CD4-positive, alpha-beta T cell treated with Interferon gamma for 1 hour (primary cell): ENCODE measurements at places on chromosomes 1 and 21.
A peak's percentile ranks its signal among the peaks of the same experiment; 100 is the strongest.

- no peak for DNase-seq
These were observed 20.4 kb downstream of the SSX2IP start for GRCh38 chr1:84669831-84670230.

- DNase-seq = no peak
These were observed 19.7 kb upstream of the ZBTB40 start for GRCh38 chr1:22431965-22432364.

DNA sequence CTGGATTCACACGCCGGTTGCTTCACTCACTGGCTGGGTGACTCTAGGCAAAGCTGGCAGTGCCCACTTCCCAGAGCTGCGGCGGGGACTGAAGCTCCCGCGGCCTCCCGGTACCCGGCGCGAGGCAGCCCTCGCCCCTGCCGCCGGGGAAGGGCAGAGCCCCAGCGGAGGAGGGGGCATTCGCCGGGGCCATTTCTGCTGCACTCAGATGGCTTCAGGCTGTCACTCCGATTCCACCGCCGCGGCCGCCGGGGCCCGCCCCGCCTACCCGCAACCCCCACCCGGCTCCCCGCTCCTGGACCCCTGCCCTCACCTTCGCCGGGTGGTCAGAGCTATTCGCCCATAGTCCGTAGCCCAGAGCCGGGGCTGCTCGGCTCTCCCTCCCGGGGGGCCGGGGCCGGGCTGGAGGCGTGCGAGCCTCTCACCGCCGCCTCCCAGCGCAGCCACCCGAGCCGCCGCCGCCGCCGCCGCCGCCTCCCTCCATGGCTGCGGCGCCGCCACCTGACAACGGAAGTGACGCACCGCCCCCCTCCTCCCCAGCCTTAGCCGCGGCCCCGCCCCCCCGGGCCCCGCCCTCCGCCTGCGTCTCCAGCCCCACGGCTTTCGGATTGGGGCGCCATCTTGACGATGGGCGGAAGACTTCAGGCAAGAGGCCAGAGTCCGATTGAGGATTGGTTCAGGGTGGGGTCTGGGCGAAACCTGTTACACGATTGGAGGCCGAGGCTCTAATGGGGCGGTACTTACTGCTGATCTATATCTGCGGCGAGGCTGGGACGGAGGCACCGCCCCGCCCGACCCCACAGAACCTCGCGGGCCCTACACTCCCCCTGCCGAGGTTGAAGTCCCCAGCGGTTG, at the start of gene STK40:
Gene STK40 (minus strand): TSS at position 515 of the 855 bp plus-strand sequence. CDS start 24,592 bp downstream, outside the sequence.
- DNase-seq = peak; percentile 99

- DNase-seq = no peak
These were observed 5.4 kb upstream of the SHISA4 start for GRCh38 chr1:201883266-201883665.

DNA sequence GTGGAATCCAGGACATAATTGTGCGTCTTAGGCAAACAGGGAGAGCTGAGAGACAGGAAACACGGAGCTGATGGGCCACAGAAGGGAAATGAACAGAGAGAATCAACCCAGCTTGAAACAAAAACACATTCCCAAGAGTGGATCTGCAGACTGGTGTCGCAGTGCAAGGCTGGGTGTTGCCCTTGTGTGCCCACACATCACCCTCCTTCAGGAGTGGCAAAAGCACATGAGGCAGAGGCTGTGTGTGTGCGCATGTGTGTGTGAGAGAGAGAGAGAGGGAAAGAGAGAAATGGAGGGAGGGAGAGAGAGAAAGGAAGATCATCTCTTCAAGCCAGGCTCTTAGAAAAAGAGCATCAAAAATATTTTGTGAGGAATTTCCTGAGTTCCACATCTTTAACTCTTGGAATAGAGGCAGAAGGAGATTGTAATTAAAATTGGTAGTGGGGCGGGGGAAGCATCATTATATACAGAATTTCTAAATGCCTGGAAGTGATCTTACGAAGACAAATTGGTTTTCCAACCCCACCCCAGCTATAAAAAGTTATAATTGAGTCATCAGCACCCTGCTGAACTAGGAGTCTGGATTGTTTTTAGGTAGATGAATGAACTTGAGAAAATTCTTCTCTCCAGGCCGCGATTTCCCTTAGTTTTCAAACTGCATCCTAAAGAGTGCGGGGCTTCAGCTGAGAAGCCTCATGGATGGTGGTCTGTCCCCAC, 480.7 kb downstream of the NPHP4 start:
- DNase-seq = no peak

GRCh38 chr21:39632796-39633442, 20.2 kb downstream of the B3GALT5 start:
- DNase-seq = no peak

DNA sequence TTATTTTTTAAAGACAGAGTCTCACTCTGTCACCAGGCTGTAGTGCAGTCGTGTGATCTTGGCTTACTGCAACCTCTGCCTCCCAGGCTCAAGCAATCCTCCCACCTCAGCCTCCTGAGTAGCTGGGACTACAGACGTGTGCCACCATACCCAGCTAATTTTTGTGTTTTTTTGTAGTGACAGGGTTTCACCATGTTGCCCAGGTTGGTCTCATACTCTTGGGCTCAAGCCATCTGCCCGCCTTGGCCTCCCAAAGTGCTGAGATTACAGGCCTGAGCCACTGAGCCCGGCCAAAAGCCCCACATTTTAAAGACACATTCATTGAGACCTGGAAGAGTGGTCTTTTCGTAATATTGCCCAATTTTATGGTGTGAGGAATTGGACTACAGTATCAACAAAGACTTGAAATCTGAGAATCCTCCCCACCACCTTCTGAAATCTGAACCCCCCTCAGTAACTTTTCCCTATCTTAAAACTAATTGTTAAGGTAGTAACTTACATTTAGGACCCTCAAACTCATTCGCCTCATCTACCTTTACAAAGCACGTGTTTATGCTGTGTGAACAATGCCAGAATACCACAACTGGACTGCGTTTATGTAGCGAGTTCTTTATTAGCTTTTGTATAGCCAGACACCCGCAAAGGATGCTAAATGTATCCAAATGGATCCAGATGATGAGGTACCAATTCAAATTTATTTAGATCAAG, 2.7 kb downstream of the ERRFI1 start:
- DNase-seq = no peak

DNA sequence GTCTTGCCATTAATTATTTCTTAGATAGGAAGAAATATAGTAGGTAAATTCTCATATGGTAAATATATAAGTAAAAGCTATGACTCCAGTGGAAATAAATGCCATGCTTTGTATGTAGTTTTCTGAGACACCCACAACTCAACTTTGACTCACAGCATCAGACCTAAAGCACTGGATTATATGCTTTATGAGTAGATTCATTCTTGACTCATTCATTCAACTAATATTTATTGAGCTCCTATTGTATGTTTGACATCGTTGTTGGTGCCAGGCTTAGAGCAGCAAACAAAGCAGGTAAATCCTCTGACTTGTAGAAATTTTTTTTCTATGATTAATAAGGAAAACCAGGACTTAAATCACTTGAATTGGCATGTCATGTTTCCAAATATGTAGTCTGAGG, 211.4 kb downstream of the PTPRC start:
- no peak for DNase-seq

GRCh38 chr1:93591676-93592550, 89.7 kb downstream of the BCAR3 start:
- DNase-seq = peak; percentile 28

DNA sequence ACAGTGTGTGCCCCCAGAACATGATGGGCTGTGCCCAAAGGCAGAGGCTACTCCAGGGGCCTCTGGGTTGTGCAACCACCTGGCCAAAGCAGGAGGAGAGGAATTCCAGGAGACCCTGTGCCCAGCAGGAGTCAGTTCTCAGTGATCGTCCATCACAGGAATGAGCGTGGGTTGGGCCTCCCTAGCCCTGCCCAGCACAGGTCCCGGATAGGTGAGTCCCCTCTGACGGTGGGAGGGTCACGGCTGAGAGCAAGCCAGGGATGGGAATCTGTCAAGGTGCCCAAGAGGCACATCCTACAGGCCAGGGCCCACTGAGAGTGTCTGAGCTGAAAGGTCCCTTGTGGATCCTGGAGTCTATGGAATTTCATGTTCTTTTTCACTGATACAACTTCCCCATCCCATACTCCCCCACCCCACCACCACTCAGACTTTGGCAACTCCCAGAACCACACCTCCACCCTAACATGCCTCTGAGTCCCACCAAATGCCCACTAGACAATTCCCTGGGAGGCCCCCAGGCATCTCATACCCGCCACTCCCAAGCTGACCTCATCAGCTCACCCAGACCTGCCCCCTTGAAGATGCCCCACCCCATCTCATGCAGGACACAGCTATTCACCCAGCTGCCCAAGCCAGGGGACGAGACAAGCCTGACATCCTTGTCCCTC, 3.1 kb downstream of the GJB4 start:
- DNase-seq = no peak

GRCh38 chr1:115647047-115647446, 5.3 kb downstream of the VANGL1 start:
- no peak for DNase-seq

- DNase-seq = no peak
These were observed 233.6 kb downstream of the RPS6KC1 start for GRCh38 chr1:213284626-213285025.

DNA sequence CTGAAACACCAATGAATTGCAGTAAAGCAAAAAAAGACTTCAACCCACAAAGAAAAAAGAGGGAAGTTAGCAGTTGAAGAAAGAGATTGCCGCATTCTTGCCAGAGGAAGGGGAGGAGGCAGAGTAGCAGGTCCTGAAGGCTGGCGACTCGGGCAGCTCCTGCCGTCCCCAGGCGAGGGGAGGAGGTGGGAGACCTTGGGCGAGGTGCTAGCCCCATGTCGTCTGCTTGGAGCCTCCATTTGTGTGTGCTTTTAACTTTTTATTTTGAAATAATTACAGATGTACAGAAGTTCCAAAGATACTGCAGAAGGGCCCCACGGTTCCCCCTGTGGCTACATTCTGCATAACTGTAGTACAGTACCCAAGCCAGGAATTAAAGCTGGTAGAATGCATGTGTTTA, 6.7 kb downstream of the TRPM2 start:
- no peak for DNase-seq

GRCh38 chr1:201568859-201569294, 29.9 kb downstream of the NAV1 start:
- no peak for DNase-seq

GRCh38 chr1:93749487-93749886, 67.8 kb upstream of the BCAR3 start:
- DNase-seq = peak; percentile 20

DNA sequence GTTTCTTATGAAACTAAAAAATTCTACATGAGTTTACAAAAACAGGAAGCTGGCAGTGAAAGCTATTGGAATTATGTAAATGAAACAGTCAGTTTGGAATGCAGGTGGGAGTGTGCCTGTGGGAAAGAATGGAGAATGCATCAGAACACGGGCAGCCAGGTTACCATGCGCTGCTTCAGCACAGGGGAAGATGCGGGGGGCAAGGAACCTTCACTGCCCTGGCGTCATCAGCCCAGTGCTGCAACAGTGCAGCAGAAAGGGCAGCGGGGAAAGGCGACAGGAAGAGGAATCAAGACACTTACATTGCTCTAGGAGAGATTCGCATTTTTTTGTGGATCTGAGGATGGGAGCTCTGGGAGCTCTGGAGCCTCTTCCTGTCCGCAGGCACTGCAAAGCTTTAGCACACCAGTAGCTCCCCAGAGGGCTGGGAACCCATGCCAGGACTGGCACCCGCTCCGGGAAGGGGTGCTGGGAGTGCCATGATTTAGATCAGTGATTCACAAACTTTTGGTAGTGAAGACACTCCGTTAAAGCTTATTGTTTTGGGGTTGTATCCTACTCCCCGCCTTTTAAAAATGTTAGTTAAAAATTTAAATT, 64.1 kb upstream of the WDR26 start:
- no peak for DNase-seq

GRCh38 chr1:159924025-159924790, 1.1 kb downstream of the TAGLN2 start:
- DNase-seq = peak; percentile 85

- no peak for DNase-seq
These were observed 657.0 kb downstream of the AMY1C start for GRCh38 chr1:104406728-104407127.

DNA sequence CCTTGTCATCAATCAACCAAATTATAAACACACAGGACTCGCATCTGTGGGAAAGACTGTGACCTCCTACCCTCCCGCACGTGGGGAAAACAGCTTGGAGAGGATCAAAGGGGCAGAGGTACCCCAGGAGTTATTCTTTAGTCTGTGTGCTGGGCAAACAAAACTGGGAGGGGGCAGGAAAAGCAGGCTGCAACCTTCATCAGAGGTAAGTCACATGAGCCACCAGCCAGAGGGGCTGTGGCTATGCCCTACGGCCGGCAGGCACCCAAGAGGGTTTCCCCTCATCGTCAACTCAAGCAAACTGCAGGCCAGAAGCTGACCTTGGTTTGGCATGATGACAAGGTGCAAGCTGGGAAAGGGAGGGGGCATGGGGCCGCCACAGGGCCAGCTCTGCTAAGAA, 12.5 kb downstream of the SMIM12 start:
- DNase-seq = no peak

- DNase-seq = no peak
These were observed 19.3 kb downstream of the CNTN2 start for GRCh38 chr1:205062319-205062718.

DNA sequence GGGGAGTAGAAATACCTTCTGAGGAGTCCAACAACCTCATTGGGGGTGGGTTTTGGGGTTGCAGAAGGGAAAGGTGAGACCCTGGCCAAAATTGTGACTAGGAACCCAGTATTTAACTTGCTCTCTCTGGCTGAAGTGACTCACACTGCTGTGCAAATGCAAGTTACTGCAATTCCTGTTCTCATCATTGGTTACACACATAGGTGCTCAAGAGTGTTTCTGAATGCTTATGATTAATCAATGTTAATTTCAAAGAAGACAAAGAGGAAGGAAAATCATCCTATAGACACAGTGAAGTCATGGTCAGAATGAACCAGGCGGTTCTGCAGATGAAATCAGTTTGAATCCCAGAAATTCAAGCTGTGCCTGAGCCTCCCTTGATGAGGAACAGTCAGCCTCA, 3.1 kb downstream of the ASCL5 start:
- DNase-seq = no peak

GRCh38 chr1:110874324-110875215, 1.6 kb downstream of the CD53 start:
- DNase-seq = peak; percentile 20

DNA sequence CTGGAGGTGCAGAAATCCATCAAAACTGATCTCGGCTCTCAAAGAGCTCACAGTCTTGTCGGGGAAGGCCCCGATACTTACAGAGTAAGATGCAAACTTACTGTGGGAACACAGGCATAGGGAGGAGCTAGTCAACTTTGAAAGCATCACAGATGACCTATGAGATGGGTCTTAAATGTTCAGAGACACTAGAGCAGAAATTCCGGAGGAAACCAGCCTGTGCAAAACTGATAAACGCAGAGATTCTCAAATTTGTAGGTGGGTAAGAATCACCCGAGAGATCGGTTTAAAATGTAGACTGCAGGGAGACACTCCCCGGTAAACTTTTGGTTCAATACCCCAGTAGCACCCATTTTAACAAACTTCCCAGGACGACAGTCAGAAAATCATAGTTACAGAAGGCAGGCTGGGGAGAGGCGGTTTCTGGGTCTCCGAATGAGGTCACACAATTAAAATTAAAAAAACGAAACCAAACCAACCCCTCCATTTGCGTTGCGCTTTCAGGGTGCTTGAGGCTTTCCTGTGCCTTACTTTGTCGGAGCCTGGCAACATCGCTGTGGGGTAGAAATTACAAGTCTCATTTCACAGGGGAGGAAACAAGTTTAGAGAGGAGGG, 755 bp upstream of the THRAP3 start:
- DNase-seq = peak; percentile 46
